Sciatic nerve (tissue), 2 donors: ENCODE measurements at places on chromosomes 7 and 10. TPM values are rescaled to one million over a fixed set of nuclear protein-coding genes. Genes with fewer than 3 reads are reported as not detected.

The TRIL gene
- 9.7 TPM for total RNA-seq

The LLCFC1 gene
- total RNA-seq: not detected

GRCh38 chr10:58404001-58404400 is 18.8 kb downstream of the TFAM start:
- no peak for DNase-seq

DNA sequence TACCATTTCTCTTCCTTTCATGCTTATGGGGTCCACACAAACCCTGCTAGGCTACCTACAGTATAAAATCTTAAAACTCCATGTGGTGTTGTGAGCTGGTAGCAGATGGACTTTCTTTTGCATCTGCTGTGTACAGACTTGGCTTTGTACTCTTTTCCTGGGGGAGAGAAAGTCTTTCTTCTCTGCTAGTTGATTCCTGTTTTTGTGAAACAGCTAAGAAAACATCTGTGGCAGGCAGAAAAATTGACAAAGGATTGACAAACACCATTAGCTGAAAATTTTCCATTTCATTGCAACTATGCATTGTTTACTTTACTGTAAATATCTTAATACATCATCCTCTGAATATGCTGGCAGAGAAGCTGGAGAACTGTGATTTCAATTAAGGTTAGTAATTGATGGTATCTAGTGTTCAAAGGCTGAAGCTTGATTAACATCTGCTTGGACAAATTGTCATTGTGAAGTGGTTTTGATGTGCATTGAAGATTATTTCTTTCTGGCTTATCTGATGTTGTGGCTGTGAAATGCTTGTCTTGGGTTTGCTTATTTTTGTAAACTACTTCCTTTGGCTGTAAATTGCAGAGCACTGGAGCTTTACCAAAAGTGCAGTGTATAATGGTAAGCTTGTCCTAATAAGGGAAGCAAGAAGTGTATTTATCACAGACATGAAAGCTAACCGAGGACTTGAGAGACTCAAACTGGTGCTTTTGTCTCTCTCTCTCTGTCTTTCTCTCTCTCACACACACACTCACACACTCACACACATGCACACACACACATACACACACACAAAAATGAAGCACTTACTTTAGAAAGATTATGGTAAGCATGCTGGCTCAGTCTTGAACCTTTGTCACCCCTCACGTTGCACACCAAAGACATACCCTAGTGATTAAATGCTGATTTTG is at the start of gene FOXP2:
FOXP2 (plus strand) TSS at position 660 of the 908 bp plus-strand sequence. CDS start 11,697 bp downstream, outside the sequence.
- no peak for DNase-seq

- DNase-seq: no peak
Observed at GRCh38 chr10:119659951-119660350, 8.8 kb downstream of the BAG3 start.

DNA sequence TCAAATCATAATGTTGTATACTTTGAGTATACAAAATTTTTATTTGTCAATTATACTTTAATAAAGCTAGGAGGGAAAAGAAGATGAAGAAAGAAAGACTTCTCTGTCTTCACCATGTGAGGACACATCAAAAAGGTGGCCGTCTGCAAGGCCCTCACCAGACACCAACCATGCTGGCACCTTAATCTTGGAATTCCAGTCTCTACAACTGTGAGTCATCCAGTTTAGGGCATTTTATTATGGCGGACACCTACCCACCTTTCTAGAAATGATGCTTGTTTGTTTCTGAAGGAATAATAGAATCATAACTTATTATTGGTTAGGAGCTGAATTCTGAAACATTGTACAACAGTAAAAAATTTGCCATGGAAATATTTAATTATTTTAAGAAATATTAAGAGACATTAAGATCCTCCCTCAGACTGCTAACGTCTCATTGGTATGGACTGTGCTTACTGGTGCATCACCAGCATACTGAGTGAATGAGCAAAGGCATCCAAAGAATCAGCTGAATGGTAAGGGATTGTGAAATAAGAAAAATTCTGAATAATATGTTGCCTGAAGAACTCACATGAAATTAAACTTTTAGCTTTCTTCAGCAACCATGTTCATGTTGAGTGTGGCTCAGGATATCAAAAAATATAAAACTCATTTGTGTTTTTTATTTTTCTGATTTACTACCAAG is 536.6 kb downstream of the HTR7 start:
- no peak for DNase-seq
